Right ventricle myocardium inferior (tissue), 1 donor: ENCODE measurements at places on chromosomes 4 and X.

- no peak for DNase-seq
These were observed 7.2 kb upstream of the MAMLD1 start for GRCh38 chrX:150355913-150356312.

GRCh38 chrX:83185010-83185409 is 323.1 kb upstream of the POU3F4 start:
- no peak for DNase-seq

DNA sequence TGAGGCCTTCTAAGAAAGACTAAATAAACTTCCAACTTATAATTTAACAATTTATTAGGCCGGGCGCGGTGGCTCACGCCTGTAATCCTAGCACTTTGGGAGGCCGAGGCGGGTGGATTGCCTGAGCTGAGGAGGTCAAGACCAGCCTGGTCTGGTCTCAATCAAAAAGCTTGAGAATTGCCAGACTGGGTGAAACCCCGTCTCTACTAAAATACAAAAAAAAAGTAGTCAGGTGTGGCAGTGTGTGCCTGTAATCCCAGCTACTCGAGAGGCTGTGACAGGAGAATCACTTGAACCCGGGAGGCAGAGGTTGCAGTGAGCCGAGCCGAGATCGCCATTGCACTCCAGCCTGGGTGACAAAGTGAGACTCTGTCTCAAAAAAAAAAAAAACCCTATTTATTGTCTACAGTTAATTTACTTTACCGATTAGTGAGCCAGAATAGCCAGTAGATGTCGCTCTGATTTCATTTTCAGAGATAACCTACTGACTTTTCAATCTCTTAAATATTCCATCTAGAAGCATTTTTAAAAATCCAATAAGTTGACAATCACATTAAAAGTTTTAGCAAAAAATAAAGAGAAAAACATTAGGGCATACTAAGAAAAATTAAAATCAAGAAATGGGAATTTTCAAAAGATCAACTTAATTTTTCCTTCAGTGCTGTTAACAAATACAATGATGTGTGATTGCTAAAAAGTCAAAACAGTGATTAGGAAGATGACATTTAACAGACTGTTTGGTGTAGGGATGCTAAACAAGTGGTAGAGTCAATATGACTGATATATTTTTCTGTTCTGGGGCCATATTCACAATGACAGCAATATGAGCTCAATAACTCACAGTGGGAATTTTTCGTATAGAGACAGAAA is 4.3 kb upstream of the SHROOM3 start:
- DNase-seq = no peak

DNA sequence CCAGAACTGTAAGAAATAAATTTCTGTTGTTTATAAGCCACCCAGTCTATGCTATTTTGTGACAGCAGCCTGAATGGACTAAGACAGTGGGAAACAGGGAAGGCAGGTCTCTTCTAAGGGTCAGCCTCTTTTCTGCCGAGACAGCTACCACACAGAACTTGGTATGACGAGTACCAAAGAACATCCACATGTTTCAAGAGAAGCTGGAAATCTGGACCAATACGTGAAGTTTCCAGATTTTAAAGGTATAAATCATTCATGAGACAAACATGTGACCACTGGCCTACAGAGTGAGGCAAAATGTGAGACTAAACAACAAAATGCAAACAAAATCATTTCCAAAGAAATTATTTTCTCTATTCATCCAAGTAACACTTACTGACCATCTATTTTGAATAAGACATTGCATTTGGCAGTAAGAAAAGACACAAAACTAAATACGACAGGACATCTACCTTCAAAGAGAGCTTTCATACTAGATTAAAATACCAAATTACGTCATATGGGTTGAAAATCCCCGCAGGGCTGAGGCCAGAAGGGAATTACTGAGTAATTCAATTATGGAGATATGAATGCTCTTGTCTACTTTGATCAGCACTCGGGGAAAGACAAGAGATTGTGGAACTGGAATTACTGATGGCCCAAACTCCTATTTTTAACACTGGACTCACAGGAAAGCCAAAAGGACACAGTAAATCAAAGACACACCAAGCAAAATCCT is 7.2 kb downstream of the SCARB2 start:
- DNase-seq = no peak

GRCh38 chr4:123874063-123874462 is 477.5 kb downstream of the SPRY1 start:
- no peak for DNase-seq

DNA sequence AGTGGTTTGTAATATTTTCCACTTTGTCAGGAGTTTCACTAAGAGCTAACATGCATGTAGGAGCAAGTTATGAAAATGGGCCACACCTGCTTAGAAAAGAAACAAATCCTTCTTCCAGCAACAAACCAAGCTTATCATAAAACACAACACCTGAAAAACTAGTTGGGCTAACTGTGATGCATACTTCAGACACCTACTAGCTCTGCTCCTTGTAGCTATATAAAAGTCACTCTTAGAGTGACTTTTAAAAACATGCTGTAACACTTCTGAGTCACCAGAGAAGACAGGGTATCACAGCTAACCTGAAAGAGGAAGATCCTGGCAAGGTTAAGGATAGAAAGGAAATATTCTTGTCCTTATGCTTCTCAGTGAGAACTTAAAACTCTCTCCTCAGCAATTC is 3.6 kb upstream of the SLAIN2 start:
- no peak for DNase-seq

DNA sequence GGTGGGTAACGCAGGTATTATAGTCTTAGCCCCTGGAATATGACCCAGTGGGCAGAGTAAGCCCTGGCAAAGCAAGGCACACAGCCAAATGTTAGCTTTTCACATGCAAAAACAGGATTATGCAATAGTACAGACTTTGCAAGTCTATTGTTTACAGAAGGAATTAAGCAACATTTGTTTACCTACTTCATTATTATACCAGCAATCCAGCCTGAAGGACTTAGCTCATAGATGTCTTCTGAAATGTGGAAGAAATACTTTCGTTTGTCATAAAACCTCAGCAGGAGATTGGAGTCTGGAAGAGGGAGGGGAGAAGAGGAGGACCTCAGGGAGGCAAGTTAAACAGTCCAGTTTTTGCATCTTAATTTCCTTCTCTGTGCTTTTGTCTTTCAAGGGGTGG is 226.7 kb upstream of the CENPE start:
- no peak for DNase-seq

- DNase-seq = no peak
These were observed 220.1 kb upstream of the STK26 start for GRCh38 chrX:131802836-131803626.

DNA sequence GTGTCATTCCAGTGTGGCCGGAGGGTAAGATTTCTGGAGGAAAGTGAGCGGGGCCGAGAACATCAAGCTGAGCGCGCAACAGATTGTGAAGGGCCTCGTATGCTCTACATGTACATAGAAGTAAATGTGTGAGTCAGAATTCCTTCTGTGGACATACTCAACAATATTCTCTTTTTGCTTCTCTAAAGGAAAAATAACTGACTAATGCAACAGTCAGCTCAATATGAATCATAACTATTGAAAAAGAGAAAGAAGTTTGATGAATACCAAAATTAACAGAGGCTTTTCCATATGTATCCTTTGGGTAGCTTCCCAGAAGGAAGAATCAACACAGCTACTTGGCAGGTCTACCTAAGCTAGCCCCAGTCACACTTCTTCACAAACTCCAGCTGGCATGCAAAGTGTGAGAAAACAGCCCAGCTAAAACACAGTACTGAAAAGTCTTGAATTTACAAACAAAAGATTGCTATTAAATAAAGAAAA is 87.5 kb upstream of the ZFP42 start:
- no peak for DNase-seq
